ENCODE measurements at places on chromosomes 16 and 17.
A peak's percentile ranks its signal among the peaks of the same experiment; 100 is the strongest.

DNA sequence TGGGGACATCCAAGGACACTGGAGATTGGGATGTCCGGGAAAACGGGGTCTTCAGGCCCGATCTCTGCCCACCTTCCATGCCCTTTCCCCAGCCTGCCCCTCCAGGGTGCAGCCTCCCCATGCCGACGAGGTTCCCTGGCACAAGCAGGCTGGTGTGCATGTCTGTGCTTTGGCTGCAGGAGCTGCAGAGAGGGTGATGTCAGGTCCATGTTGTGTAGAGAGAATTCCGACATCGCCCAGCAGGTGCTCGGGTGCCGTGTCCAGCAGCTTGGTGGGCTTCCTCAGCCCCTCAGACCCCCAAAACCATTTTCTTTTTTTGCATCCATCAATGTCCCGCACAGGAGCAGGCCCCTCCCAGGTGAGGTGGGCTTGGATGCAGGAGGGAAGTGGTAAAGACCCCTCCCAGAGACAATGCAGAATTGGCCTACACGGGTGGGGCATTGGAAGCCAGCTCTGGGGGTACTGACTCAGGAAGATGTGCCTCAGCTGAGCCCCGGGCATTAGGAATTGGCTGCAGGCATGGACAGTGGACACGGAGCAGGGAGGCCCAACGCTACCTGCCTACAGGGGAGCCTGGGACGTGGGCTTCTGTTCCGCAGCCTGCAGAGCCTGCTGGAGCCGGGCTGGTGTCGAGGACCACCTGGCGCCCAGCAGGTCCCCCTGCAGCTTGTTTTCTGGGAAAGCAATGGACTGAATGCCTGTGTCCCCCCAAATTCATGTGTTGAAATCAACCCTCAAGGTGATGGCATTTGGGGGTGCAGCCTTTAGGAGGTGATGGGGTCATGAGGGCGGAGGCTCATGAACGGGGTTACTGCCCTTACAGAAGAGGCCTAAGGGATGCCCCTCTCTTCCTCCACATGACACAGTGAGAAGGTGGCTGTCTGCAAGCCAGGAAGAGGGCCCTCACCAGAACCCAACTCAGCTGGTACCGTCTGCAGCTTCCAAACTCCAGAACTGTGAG, 97.5 kb downstream of the METRNL start:
- no peak for DNase-seq

DNA sequence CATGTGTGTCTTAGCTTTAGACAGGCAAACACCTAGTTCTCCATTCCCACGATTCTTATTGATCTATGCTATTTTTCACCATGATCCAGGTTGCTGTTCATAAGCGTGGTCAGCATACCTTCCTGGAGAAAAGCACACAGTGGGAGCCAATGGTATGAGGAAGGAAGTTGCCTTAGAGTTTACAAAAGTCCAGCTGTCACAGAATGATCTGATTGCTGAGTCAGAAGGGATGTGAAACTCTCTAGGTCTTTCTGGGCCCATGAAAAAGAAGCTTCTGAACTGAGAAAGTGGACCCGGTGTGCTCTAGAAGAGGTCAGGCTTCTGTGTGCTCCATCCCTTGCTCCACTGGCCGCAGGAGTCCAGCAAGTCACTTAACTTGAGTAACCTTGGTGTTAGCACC, 71.0 kb upstream of the CCL1 start:
- DNase-seq, result no peak

DNA sequence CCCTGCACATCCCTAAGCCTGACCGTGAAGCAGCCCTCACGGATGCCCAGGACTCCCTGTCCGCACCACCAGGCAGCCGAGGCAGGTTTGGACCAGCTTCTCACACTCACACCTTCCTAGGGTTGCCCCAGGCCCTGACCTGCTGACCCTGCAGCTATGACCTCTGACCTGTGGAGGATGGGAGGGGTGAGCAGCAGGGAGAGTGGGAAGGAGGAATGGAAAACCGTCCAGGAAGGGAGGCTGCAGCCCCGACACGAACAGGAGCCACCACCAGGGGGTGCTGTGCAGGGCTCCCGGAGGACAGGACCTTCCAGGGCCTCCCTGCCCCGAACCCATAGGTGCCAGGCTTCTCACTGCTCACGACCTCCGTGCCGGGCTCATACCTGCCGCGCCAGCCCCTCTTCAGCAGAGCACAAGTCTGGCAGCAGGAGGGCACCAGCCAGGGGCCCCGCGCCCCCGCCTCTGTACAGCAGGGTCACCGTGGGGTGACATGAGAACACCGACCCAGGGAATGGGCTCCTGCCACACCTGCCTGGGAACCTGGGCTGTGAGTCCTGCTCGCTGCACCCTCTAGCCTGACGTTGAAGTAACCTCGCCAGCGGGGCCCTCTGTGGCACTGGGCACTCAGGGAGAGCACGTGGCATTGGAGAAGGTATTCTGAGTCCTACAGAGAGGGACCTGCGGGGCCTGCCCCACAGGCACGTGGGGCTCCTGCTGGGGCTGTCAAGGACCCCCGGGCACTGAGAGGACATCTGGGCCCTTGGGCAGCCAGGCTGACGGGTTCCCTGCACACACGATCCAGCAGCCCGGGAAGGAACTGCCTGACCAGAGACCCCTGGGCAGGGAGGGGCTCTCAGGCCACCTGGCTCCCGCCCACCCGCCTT, 37.6 kb downstream of the CTU2 start:
- peak; percentile 66 for DNase-seq

DNA sequence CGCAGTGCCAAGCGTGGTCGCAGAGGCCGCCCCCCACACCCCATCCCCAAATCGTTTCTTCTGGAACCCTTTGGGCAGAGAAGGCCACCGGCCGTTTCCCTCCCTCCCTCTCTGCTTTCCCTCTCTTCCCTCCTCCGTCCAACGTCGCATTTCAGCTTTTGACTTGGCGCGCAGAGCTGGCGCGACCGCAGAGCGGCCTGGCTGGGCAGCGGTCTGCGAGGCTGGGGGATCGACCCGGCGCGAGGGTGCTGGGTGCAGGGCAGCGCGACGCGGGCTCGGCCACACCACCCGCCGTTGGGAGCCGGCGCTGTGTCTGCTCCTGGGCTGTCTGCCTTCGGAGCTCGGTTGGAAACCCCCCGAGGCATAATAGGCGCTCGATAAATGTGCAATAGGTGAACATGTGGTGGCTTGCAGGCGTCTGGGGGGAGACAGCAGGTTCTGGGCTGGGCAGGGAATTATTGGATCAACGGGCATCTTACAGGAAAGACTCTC, 2.8 kb upstream of the NTN3 start:
- DNase-seq, result no peak

GRCh38 chr17:81902023-81902652, at the start of gene NPB:
Gene NPB (plus strand): TSS chr17:81902238. CDS start chr17:81902278, 40 bp downstream.
- DNase-seq, result no peak

- no peak for DNase-seq
These were observed 59.0 kb downstream of the ANKFY1 start for GRCh38 chr17:4204710-4205173.

- DNase-seq, result no peak
These were observed 5.1 kb downstream of the ERBB2 start for GRCh38 chr17:39704821-39705551.

DNA sequence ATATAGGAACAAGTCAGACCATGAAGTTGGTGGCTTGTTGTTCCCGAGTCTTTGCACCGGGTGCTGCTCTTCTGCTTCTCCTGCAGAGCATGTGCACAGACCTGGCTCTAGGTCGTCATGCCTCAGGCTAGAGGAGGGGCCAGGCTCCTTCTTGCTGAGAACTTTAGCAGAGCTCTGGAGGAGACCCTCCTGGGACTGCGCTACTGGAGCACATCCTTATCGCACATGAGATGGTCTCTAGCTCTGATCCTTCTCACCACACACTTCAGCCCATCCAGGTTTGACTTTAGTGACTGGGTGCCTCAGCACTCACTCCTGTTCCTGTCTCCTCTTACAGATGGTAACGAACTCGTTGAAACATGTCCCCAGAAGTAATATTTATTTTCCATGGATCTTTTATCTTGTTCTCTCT, 14.9 kb downstream of the FOXK2 start:
- no peak for DNase-seq

DNA sequence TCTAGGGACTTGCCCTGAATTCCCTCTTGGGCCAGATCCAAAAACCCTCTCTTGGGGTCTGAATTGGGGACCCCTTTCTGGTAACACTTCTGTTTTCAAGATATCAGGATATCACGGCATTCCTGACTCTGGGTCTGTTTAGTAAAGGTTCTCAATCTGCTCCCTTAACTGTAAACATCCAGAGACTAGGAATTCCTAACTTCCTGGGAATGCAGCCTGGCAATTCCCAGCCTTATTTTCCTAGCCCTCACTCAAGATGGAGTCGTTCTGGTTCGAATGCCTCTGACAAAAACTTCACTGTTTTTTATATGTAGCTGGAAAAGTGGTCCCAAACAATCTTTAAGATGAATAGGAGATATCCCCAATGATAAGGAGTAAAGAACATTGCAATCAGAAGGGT, 141.6 kb upstream of the XYLT1 start:
- DNase-seq, result no peak

DNA sequence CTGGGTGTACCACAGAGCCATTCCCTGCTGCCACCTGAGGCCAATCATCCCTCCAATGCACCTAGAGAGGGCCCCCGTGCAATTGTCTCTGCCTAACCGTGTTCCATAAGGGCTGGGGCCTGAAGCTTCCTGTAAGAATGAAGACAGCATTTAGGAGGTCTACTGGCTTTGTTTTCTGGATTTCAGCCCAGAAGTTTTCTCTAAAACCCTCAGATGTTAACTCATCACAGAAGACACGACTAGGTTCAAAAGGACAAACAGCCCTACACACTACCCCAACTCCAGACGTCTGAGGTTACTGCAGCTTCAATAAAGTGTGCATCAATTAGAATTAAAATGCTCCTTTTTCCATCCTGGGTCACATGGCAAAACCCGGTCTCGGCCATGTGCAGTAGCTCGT, 10.8 kb upstream of the DRG2 start:
- no peak for DNase-seq

DNA sequence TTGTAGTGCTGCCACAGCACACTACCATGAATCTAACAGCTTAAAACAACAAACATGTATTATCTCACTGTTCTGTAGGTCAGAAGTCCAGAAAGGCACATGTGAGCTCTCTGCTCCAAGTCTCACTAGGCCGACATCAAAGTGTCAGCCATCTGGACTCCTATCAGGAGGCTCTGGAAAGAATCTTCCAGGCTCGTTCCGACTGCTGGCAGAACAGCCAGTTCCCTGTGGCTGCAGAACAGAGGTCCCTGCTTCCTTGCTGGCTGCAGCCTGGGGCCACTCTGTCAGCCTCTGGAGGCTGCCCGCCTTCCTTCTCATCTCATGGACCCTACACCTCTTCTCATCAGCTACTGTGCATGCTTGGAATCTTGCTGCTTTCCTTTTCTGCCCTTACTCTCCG, 168.9 kb downstream of the CBLN1 start:
- DNase-seq, result no peak

GRCh38 chr16:49116873-49117272, 164.8 kb downstream of the CBLN1 start:
- DNase-seq, result no peak

- no peak for DNase-seq
These were observed 192.5 kb downstream of the ZNF423 start for GRCh38 chr16:49663081-49664065.

GRCh38 chr17:46106966-46107644, 86.1 kb downstream of the KANSL1 start:
- no peak for DNase-seq

DNA sequence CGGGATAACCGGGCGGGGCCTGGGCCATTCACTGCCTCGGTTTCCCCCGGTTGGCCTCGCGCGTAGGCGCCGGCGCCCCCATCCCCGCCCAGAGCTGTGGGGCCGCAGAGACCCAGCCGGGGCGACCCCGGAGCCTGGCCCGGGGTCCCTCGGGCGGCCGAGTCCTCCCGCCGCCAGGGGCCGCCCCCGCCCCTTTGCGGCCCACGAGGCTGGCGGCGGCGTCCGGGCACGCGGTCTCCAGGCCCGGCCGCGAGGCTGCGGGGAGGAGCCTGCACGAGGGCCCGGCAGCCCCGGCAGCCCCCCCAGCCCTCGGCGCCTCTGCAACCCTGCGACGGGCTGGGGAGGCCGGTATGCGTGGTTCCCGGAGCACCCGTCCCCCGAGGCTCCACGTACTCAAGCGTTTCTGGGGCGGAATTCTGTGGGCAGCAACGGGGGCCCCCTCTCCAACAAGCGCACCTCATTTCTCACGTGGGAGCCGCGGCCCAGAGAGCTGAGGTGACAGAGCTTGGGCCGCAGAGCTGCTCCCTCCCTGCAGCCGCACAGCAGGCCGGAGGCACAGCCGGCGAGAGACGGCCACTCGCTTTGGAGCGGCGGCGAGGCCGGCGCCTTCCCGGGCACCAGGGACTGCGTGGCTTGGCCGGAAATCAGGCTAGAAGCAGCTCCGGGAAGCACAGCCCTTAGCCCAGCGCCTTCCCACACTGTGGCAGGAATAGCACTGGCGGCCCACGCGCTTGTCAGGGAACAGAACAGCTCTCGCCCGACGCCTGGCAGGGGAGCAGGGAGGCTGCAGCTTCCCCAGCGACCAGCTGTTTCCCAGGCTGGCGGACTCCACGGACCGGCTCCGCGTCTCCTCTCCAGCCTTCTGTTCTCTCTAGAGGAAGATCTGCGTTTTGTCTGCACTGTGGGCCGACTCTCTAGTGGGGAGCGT, 867 bp upstream of the LIMD2 start:
- peak; percentile 44 for DNase-seq

- DNase-seq, result no peak
These were observed 7.9 kb downstream of the ALOX12 start for GRCh38 chr17:7003745-7004144.

DNA sequence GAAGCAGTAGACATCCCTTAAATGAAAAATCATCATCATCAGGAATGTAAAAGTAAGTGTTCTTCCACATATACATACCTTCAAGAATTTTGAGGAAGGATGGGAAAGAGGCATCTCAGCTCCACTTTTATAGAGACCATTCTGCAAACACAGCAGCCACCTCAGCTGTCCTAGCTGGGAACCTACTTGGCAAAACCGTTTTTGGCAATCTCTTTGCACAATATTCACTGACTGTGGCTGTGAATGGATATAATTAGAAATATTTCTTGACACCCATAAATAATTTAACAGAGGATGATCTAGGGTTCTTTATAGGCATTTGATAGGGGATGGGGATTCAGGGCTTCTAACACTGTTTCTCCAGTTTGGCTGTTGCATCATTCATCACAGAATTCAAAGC, at the start of gene MYH4:
Gene MYH4, minus strand, starts transcription at position 101 of the 400 bp plus-strand sequence. CDS start 2,814 bp downstream, outside the sequence.
- DNase-seq, result no peak

DNA sequence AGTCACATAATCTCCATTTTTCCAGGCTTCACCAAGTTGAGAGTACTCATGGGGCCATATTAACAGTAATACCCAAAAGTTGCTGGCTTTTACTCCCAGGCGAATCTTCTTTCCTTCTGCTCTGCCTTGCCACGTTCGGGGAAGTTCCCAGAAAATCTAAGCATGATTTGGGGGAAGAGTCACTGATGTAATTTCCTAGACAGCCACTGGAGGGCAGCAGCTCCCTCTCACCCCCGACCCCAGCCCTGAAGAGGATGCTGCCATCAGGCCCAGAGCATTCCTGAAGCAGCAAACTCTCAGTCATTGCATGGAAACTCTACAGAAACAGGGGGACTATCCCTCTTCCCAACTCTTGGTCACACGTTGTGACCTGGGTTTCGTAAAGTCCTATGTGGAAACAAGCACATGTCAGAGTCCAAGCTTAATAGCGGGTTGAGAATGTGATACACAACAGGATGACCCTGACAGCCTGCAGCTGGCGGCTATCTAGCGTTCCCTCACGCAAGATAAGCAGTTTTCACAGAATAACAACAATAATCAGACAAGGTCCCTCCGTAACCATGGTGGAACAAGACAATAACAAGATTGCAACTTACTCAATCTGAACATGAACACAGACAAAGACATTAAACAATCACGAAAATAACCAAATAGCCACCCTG, 43.8 kb upstream of the DHX40 start:
- DNase-seq, result peak; percentile 6

- no peak for DNase-seq
These were observed 45.8 kb upstream of the HELZ start for GRCh38 chr17:67290711-67291291.

Data from effector memory CD4-positive, alpha-beta T cell (primary cell).